ENCODE measurements at places on chromosomes 3 and 15.

DNA sequence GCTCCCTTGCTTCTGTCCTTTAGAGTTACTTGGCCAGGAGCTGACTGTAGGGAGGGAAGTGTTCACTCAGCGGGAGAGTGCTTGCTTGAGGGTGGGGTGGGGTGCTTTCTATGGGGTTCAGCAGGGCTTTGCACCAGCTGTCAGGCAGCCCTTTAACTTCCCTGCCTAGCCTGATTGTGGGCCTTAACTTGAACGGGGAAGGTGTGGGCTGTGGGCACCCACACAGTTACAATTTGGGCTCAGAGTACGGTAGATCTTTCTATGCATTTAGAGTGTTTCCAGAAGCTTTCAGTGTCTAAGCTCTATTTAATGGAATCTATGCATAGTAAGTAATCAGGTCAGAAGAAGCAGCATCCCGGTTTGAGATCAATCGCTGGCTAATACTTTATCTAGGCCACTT, 48.2 kb upstream of the SKOR1 start:
- DNase-seq: no peak

DNA sequence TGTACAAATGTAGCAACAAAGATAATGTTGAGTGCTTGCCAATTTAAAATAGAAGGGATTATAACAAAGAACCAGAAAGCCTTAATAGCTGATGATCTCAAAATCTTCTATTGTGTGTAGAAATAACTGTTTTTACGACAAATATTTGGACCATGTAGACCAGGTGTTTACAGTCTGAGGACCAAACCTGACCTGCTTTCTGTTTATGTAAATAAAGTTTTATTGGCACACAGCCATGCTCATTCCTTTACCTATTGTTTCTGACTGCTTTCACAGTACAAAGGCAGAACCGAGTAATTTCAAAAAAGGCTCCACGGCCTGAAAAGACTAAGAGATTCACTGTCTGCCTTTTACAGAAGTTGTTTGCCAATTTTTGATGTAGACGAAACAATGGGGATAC, 91.8 kb downstream of the GOLIM4 start:
- DNase-seq: no peak

GRCh38 chr3:113501597-113501996, 13.4 kb downstream of the SPICE1 start:
- DNase-seq: no peak

GRCh38 chr3:168889666-168890065, 773.8 kb downstream of the MECOM start:
- DNase-seq: no peak

DNA sequence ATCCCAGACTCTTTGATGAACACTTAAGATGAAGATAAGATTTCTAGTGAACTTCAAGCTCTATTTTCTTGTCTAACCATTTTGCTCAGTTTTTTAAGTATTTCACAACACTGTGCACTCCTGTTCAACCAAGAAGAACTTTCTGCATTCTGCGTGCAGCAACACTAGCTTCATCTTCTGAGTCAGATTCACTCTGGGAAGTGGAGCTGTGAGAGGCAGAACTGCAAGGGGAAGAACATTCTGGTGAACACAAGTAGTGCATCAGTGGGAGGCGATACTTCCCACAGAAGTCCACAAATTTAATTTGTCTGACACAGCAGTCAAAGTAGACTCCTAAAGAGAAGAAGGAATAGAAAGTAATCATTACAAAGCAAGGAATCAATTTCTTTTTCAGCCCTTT, 18.1 kb downstream of the LRRC58 start:
- DNase-seq: no peak

DNA sequence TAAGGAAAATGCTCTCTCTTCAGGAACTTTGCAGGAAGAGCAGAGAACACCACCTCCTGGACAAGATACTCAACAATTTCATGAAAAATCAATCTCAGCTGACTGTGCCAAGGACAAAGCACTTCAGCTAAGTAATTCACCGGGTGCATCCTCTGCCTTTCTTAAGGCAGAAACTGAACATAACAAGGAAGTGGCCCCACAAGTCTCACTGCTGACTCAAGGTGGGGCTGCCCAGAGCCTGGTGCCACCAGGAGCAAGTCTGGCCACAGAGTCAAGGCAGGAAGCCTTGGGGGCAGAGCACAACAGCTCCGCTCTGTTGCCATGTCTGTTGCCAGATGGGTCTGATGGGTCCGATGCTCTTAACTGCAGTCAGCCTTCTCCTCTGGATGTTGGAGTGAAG, 200.5 kb downstream of the AKAP13 start:
- DNase-seq: no peak

DNA sequence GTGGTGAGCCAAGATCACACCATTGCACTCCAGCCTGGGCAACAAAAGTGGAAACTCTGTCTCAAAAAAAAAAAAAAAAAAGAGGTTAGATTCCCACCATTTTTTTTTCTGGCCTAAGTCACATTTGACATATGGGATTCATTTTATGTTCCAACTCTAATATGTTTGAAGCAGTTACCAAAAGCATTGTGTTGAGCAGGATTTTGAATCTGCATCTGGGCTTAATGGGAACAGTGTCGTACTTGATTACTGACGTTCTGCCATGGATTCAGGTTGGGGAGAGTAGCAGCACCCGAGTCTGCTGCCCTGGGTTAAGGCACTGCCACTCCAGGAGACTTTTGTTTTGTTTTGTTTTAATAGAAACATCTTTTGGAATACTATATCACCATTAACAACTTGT, 348.7 kb upstream of the TBL1XR1 start:
- no peak for DNase-seq

GRCh38 chr3:136068708-136069107, 103.2 kb downstream of the PPP2R3A start:
- no peak for DNase-seq

Data from brain (organoid and tissue), 16 donors.